Activated effector memory CD4-positive, alpha-beta T cell treated with Interleukin-2 at 50 U/mL for 16 hours (primary cell): ENCODE measurements at places on chromosomes 3 and 15.

- DNase-seq, result no peak
Measured at GRCh38 chr15:70262171-70262570, 164.5 kb upstream of the TLE3 start.

DNA sequence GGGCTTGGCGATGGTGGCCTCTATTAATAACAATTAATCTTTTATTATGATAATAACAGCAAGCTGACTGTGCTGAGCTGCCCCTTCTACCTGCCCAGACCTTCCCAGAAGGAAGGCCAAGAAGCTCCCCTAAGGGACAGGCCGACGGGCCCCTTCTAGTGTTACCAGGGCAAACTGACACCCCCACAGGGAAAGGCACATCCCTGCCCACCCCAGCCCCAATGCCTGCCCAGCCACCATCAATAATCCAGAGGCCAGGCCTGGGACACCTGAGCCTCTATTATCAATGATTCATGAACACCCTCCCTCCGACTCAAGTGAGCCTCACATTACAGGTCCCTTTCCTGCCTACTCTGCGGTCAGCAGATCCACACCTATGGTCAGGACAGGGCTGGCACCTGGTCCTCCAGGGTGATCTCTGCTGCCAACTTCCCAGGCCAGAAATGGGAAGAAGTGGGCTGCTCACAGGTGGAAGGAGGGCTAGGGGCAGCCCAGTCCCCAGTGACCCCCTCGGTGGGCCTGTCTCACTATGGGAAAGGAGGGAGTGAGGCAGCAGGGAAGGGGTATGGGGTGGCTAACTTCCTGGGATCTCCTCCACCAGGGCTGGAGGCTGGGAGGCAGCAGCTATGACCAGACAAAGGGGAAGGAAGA is 1.8 kb downstream of the TWF2 start:
- no peak for DNase-seq

DNA sequence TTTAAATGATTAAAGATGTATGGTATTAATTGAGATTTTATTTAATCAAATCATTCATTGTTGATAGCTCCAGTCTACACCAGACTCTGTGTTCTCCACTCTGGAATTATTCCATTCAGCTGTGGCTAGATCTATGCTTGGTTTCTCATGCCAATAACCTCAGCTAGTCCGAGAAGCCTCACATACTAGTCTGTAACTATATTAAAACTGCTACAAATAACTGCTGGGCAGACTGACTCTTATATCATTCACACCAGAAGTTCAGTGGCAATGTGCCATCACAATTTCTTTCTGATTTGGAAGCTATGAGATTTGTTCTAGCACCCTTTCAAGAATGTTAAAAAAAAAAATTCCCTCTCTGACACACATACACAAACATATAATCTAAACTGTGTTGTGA is 947.3 kb downstream of the ROBO1 start:
- no peak for DNase-seq

DNA sequence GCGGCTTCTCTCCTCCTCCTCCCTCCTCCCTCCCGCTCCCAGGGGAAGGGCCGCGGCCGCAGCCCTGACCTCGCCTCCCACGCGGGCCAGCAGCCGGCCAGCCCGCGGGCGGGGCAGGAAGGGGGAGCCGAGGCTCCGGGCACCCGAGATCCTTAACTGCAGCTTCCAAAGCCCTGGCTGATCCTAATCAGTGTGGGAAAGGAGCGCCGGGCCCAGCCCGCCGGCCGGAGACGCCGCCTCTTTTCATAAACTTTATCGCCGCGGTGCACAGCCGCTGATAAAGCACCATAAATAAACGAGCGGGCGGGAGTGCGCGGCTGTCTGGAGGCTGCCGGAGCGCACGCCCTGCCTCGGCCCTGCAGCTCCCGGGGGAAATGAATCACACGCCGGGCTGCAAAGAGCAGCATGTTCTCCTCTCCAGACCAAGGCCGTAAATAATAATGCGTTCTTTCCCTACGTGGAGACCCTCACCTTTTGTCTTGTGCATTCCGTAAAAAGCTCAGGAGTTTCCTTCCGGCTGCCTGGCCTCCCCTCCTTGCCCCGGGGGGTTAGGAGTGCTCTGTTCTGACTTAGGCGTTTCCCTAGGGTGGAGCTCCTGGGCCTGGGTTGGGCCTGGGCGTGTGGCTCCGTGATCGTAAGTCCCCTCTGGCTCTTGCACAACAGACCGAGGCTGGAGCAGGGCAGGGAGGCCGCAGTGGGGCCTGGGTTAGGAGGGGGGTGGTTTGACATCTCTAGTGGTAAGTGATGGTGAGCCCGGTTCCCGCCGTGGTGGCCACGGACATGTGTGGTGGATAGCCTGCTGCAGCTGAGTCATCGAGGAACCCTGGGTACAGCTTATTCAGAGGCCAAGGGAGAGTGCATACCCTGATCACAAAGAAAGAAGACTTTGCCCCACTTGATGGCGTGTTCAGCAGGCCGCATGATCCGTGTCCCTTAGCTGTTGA is 132.6 kb upstream of the HES1 start:
- DNase-seq, result no peak

DNA sequence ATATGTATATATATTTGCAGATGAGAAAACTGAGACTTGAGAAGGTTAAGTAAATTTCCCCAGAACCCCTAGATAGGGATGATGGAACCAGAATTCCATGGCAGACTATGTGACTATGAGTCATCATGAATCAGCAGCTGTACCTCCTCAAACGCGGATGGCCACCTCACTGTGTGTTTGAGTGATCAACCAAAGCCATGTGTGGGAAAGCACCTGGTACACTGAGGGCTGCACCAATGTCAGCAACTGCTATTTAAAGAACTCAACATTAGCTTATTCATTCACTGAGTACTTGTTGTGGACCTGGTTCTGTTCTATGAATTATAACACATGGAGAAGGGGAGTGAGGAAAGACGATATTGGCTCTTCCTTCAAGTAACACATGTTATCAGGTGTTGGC is 377.0 kb downstream of the GAP43 start:
- no peak for DNase-seq

GRCh38 chr3:124621498-124621897 is 108.8 kb upstream of the UMPS start:
- no peak for DNase-seq

DNA sequence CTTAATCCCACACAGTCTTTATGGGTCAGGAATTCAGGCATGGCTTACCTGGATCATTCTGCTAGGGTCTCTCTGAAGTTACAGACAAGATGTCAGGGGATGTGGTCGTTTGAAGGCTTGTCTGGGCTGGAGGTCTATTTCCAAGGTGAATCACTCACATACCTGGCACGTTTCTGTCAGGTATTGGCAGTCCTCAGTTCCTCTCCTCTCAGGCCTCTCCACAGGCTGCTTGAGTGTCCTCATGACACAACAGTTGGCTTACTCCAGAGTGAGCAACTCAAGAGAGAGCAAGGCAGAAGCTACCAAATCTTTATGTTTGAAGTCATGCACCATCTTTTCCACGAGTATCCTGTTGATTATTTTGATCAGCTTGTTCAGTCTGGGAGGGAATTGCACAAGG is 43.9 kb upstream of the PARP14 start:
- DNase-seq, result no peak

DNA sequence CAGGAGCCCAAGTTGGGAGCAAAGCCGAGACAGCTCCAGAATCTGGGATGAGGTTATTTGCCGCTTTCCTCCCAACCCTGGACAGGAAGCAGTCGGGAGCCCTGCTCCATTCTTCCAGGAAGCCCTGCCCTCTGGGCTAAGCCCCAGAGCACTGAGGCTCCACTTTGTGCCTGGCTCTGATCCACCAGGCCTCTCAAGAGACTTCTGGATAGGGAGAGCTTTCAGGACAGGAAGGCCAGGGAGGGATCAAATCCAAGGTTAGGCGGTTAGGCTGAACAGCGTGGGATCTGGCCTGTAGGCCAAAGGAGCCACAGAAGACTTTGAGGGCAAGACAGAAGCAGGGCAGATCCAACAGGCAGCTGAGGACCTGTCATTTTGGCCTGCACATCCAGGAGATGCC is 835 bp downstream of the STOML1 start:
- DNase-seq, result no peak

GRCh38 chr15:88090481-88091011 is 166.0 kb downstream of the NTRK3 start:
- no peak for DNase-seq

DNA sequence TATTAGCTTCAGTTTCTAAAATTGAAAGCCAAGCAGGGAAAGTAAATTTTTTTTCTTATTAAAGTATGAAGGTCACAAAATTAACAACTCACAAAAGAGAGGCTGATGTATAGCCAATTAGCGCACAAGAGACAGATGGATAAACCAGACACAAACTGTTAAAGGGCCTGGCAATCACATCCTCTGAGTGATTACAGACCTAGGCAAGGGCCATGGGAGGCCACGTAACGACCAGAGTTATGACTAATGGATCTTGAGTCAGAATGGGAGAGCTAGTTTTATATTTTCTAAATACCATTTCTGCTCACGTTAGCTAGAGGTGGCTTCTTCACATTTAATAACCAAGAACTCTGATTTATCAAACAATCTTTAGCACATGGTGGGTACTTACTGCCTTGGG is 17.8 kb upstream of the SCAMP5 start:
- DNase-seq, result no peak

DNA sequence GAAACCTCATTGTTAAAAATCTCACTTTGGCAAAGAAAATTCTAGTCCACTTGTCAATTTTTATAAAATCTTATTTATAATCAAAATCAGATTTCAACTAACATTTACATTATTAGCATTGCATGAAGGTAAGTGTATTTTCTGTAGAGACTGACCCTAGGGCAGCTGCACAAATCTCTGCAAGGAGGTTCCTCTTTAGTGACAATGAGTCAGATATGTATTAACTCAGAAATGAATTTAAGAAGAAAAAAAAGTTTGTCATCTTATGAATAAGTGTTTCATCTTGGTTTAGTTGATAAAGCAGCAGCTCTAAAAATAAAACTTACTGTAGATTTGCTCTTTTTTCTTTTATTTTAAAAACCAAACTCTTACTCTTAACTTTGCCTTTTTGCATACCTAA is 9.0 kb upstream of the GNB4 start:
- no peak for DNase-seq
